Retinal pigment epithelial cell (primary cell): ENCODE measurements at places on chromosomes 3 and 15.

GRCh38 chr3:171458071-171458863 lies 1.9 kb downstream of the TNIK start:
- DNase-seq, result no peak

DNA sequence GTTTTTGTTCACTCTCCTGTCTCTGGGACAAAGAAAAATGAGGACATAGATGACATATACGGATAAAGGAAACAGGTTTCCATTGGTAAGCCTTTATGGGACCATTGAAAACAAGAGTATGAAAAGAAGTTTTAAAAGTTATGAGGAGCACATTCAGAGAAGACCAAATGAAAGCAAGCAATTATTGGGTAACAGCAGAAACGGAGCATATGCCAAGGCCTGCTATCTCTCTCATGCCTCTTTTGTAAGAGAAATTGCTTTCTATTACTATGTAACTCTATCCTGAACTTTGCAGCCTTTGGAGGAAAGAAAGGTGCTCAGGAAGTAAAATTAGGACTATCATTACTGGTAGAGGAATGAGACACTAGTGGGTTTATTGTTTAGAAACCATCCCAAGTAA lies 14.9 kb upstream of the DPH6 start:
- DNase-seq, result no peak

- no peak for DNase-seq
Measured at GRCh38 chr15:98519767-98520550, 128.4 kb upstream of the IGF1R start.

DNA sequence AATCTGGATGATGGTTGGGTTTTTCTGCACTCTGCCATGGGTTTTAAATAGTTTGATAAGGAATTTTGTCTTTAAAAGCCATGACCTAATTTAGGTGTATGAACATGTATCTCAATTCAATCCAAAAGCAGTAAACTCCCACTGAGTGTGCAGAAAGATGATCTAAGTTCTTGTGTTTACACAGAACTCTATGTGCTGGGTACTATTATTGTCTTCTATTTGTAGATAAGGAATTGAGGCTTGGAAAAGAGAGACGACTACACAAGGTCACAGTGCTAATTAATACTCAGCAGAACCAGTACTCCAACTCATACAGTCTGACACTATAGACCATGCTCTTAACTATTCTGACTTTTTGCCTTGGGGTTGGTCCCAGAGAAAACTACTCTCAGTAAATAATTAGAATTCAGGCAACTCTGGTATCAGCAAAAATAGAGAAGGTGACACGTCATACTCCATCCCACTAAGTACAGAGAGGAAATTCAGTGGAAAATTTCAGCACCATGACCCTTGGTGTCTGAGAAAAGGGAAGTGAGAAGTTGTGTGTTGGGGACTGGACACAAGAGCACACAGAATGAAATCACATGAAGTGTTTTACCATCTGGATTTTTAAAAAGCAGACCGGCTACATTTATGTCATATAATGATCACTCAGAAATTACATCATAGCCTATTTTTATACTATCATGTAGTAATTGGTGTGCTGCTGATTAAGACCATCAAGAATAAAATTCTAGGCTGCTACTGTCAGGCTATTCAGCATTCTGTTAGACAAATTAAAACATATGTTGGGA lies 18.3 kb upstream of the MYH15 start:
- DNase-seq, result no peak

GRCh38 chr15:84572231-84572630 lies 28.6 kb upstream of the ZSCAN2 start:
- no peak for DNase-seq

GRCh38 chr3:194957743-194958240 lies 272.1 kb downstream of the FAM43A start:
- no peak for DNase-seq

DNA sequence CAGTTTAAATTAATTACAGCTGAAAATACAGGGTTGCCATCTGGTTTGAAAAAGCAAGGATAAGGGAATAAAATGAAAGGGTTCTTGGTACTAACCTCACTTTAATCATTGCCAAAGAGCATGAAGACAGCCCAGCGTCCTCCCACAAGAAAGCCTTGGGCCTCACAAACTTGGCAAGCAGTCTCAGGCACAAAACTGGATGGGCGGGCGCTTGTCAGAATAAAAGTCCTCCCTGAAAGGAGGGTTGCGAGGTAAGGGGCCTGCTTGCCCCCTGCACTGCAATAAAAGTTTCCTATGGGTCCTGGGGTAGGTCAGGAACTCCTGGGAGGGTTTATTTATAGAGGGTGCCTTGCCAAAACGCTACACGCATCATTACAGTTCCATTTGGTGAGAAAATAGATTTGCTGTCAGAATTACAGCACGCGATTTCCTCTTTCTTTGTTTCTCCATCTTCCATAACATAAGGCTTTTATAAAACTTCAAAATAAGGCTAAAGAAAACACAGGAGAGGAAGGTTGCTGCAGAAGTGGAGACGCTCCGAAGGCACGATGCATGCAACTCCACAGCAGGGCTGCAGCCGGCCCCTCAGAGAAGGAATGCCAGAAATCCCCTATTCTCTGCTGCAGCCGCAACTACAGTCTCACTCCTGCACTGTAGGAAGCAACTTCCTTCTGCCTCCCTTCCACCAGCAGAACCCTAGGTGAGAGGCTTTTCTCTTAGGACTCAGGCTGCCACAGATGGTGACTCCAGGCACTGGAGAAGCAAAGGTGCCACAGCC lies 61.3 kb downstream of the VGLL4 start:
- peak; percentile 63 for DNase-seq

- DNase-seq, result no peak
Measured at GRCh38 chr3:72242326-72242725, 457.4 kb upstream of the PROK2 start.

DNA sequence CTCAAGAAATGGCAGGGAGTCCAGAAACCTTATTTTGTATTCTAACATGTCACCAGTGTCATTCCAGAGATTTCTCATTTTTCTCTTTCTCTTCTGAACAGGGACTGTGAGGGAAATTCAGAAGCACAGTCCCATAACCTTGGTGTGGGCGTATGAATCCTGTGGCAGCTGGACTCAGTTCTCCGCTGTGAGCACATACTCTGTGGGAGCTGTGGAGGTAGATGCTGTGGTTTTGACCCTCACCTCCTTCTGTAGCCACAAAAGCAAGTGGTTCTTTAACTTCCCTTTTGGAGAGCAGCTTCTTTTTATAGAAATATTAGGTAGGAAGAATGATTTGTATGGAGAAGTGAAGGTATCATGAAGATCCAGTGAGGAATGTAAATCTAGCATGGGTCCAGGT lies 13.4 kb downstream of the TMEM207 start:
- no peak for DNase-seq

GRCh38 chr3:88641033-88641604 lies 466.3 kb upstream of the EPHA3 start:
- DNase-seq, result no peak

- DNase-seq, result no peak
Measured at GRCh38 chr3:196121066-196121465, 39.2 kb upstream of the TFRC start.

DNA sequence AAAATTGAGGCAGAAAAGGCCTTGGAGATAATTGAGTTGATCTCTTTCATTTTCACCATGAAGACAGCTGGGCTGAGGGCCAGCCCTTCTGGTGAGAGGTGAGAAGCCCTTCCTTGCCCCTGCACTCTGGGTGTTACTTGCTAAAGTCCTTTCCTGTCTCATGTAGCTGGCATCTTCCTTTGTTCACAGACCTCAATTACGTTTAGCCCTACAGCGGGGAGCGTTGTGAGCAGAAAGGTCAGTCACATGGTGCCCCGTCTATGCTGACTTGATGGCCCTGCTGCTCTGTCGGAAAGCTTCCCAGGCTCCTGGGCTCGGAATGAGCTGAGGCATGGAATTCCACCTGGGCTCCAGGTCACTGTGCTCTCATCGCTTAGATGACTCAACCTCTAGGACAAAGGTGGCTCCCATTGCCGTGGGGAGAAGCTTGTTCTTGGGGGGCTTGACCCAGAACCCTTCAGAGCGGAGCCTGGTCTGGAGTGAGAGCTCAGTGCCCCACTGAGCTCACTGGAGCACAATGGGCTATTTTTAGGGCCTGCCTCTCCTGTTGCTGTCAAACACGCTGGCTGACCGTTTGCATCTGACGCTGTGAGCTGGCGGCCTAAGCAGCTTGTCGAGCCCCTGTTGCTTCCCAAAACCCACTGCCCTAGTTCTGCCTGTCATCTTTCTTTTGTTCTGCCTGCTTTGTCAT lies 47.0 kb downstream of the RPLP1 start:
- DNase-seq, result no peak

GRCh38 chr3:119831022-119831421 lies 49.1 kb downstream of the NR1I2 start:
- DNase-seq, result no peak

- DNase-seq, result no peak
Measured at GRCh38 chr3:184230081-184230602, 757 bp downstream of the VWA5B2 start.

- no peak for DNase-seq
Measured at GRCh38 chr3:3355442-3355841, 176.0 kb upstream of the CRBN start.

DNA sequence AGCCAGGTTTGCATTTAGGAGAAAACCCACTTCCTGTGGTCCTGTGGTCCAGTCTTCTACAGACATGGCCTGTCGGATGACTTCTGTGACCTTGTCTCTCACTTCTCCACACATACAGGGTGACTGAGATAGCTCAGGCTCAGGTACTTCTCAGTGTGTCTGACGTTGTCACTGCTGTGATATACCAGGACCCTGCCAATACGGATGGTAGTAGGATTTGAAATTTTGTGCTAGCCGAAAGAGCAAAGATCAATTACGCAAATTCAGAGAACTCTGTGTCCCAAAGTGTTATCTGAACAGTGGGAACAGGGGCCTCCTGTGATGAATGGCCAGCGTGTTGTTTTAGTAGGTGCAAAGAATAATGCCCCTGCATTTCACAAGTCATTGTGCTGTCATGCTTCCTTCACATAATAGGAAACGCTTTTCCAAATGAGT lies 128.9 kb downstream of the MCTP2 start:
- no peak for DNase-seq

- no peak for DNase-seq
Measured at GRCh38 chr15:34582461-34583371, 735 bp downstream of the GOLGA8B start.

GRCh38 chr15:85704066-85704465 lies 90.7 kb downstream of the KLHL25 start:
- no peak for DNase-seq
